ENCODE measurements at places on chromosomes 13 and 19. TPM values are rescaled to one million over a fixed set of nuclear protein-coding genes. Genes with fewer than 3 reads are reported as not detected.

DNA sequence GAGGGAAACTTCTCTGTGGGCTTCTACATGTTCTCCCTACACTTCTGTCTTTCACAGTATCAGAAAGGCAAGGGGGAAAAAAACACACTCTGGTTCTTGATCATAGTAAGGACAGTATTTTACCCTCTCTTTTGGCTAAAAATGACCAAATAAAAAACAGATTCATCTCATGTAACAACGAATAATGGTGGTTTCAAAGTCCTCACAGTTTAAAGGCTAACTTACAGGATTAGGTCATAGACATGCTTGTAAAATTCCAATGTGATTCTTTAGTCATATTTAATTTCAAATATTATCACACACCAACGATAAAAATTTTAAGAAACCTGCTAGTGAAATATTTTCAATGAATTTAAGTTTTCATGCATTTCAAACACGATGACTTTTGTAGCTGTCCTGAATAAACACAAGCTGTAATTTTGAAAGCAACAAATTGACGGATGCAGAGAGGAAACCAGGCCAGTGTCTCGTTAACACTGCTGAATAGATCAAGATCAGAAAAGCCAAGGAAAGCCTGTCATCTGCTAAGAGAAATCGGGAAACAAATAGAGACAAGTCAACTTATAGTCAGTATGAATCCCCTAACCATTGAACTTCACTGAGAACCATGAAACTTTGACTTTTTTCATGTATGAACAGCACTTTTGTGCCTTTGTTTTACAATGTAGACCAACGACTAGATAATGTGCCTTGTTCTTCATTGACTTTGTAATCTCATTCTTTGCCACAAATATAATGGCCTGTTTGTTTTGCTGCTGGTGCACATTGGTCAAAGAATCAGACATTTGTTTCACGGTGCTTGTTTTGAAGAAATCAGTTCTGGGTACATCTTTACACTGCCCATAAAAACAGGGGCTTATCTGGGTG is 22.0 kb downstream of the MBNL2 start:
- no peak overlapping the region for H3K4me3 ChIP-seq
- peaks cover 2% of the 10 kb centered on the region for H3K4me1 ChIP-seq
- H3K27ac ChIP-seq: no peak overlapping the region
- no peaks in the 10 kb centered on the region for H3K27me3 ChIP-seq

GRCh38 chr19:12260236-12260635 is 34.4 kb downstream of the ZNF44 start:
- DNase-seq: no peak
- no peaks in the 10 kb centered on the region for H3K36me3 ChIP-seq

GRCh38 chr13:28678809-28679208 is 19.9 kb downstream of the POMP start:
- no peak overlapping the region for H3K4me3 ChIP-seq
- DNase-seq: no peak
- no peaks in the 10 kb centered on the region for H3K27me3 ChIP-seq
- H3K36me3 ChIP-seq: peaks cover 18% of the 10 kb centered on the region
- no peaks in the 10 kb centered on the region for H3K4me1 ChIP-seq

DNA sequence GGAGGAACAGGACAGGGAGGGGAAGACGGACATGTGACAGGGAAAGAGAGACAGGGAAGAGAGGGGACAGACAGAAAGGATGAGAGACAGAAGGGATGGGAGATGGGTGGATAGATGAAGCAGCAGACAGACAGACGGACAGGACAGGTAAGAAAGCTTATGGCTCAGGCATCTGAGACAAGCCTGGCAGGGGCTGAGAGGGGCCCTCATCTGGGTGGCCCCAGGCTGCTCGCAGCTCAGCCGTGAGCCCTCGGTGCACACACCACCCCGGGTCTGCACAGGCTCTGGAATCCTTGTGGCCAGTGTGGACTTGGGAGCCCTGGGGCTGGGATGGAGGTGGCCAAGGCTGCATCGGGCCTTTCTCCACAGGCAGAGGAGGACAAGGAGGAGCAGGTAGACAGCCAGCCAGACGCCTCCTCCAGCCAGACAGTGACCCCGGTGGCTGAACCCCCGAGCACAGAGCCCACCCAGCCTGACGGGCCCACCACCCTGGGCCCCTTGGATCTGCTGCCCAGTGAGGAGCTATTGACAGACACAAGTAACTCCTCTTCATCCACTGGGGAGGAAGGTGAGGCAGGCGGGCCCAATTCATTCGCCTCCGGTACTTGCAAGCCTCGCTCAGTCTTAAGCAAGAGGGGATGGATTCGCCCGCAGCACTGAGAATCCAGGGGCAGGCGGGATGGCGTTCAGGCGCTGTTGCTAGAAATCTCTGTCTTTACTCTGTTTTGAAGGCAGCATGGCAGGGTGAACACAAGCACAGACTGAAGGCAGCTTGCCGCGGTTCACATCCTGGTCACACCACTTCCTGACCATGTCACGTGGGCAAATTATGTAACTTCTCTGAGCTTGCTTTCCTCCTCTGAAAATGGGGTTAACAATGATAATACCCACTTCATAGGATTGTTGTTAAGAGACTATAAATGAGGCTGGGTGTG is 14.0 kb downstream of the GRAMD1A start:
- no peak overlapping the region for H3K27ac ChIP-seq
- no peak overlapping the region for H3K4me3 ChIP-seq
- H3K27me3 ChIP-seq: no peaks in the 10 kb centered on the region
- DNase-seq: no peak
- peaks cover 26% of the 10 kb centered on the region for H3K36me3 ChIP-seq

DNA sequence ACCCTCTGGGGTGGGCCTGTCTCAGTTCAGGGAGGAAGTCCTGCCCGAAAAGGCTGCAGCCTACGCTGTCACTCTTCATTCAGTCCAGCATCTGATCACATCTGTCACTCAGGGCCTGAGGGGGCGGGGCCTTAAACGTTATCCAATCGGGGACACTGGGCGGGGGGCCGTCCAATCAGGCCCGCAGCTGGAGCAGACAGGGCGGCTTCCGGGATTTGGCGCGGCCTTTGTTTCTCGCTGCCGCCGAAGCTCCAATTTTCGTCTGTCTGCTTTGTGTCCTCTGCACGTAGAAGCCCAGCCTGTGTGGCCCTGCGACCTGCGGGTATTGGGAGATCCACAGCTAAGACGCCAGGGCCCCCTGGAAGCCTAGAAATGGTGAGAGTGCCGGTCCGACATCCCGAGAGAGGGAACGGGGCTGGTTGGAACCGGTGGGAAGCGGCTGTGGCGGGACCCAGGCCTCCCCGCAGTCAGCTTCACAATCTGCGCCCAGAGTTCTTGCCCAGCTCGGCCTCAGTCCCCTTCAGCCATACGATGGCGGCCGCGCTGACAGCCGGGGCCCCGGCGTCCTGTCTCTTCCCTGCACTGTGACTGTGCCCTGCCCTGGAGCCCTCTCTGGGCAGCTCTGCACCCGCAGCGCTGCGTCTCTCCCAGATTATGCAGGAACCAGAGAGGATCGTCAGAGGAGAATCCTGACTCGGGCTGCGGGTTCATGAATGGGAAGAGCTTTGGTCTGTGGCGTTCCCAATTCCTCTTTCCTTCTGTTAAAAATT is at the start of gene ZNF730:
Gene ZNF730, plus strand, starts transcription at position 224 of the 770 bp plus-strand sequence. Its CDS starts 149 bp downstream, at position 373.
- no peaks in the 10 kb centered on the region for H3K36me3 ChIP-seq
- H3K4me1 ChIP-seq: no peaks in the 10 kb centered on the region
- no peak within 1 kb of the TSS for H3K27ac ChIP-seq
- H3K27me3 ChIP-seq: no peaks in the 10 kb centered on the region
- H3K4me3 ChIP-seq: no peak within 1 kb of the TSS

Gene F10
- not detected for polyA plus RNA-seq

Gene LILRB4
- not detected for polyA plus RNA-seq

Gene PCDH8
- not detected for polyA plus RNA-seq
